ENCODE measurements at places on chromosomes 12 and 14.

- peak; percentile 68 for DNase-seq
Observed at GRCh38 chr12:69024413-69024812, 91.4 kb upstream of the CPM start.

GRCh38 chr14:22482782-22483553, 106.1 kb downstream of the DAD1 start:
- no peak for DNase-seq

GRCh38 chr12:76237086-76237701, 111.0 kb downstream of the BBS10 start:
- no peak for DNase-seq

DNA sequence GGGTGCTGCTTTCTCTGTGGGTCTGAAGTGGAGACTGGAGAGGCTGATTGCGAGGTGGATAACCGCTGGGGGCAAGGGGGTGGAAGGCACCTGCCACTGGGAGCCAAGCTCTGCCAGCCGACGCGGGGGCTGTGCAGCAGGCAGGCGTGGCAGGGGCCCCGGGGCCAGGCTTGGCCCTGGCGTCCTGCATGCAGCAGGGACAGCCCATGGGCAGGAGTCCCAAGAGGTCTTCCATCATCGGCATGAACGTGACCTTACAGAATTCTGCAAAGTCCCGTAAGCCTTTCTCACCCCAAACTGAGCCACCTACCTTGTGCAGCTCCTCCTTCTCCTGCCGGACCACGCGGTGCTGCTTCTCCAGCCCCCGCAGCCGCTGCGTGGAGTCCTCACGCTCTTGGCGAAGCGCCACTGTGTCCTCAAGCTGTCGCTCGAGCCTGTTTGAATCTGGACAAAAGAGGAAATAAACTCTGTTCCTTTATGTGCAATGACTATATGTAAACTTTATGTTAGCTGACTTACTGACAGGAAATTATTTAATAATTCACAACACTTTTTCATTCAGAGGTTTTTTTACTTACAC, 51.3 kb downstream of the AMN start:
- DNase-seq: no peak

DNA sequence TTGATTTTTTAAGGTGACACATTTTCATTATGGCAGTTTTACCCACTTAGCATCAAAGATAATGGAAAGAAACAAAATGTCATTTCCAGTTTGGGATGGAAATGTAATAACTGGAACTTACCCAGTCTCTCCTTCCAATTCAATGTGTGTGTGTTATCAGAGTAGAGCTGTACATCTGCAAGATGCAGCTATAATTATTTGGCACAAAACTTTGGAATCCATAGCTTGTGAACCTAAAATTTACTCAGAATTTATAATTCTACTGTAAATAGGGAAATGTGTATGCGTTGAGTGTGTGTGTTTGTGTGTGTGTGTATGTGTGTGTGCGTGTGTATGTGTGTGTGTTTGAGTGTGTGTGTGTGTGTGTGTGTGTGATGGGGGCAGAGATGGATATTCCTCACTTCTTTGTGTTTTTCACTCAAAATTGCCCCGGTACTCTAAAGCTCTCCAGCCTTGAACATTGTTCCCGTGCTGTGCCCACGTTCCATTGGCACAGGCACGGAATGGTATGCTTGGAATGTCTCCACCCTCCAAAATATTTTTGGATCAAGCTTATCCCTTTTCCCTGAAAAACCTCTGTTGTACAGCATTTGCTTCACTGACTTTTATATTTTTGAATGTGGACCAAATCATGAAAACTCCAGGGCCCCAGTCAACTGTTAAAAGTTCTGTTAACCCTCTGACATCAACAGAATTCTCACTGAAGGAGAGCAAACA, 150.2 kb upstream of the BMP4 start:
- no peak for DNase-seq

GRCh38 chr14:77290705-77291104, 19.7 kb upstream of the NGB start:
- peak; percentile 80 for DNase-seq

DNA sequence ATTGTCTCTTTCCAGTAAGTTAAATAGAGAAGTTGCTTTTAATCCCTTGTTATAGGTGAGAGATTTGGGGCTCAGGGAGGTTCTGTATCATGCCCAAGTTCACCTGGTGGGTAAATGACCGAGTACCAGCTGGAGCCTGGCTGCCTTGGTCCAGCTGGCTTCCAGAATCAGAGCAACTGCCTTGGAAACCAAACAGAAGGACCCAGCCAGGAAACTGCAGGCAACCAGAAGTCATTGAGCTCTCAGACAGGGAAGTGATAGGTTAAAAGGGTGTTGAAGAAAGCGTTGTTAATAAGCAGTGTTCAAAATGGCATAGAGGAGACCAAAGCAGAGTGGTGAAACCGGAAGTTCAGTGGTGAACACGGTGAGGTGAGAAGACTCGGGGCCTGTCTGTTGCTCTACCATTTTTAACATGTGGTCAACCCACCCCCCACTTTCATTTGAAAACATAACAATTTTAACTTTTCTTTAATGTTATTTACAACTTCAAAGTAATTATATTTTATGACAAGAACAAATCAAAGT, 54.9 kb downstream of the PLEKHG7 start:
- no peak for DNase-seq

DNA sequence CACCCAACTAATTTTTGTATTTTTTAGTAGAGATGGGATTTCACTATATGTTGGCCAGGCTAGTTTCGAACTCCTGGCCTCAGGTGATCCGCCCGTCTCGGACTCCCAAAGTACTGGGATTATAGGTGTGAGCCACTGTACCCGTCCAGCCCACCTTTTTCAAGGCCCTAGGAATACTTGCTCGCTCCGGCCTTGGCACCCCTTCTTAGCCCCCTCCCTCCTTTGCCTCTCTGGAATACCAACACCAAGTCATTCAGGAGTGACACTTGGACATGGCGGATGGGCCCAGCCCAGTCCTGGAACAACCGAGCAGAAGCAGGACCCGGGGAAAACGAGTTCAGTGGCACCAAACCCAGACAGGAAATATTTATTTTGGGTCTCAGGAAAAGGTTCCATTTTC, 29.1 kb downstream of the PLEKHG3 start:
- no peak for DNase-seq

DNA sequence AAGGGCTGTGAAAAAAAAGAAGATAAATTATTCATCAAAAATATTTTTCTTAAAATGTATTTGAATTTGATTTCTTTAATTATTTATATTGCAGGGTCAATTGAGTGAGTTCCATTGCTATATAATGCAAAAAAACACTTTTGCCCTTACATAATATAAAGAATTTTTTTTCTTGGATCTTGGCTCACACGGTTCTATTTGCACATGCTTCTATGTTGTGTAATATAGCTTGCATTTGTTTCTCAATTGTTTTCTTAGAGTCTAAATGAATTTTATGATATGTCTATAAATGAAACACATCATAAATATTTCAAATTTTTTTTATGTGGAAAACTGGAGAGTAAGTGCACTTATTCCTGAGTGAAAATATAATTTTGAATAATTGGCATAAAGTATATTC, 694.2 kb downstream of the SLC6A15 start:
- no peak for DNase-seq

DNA sequence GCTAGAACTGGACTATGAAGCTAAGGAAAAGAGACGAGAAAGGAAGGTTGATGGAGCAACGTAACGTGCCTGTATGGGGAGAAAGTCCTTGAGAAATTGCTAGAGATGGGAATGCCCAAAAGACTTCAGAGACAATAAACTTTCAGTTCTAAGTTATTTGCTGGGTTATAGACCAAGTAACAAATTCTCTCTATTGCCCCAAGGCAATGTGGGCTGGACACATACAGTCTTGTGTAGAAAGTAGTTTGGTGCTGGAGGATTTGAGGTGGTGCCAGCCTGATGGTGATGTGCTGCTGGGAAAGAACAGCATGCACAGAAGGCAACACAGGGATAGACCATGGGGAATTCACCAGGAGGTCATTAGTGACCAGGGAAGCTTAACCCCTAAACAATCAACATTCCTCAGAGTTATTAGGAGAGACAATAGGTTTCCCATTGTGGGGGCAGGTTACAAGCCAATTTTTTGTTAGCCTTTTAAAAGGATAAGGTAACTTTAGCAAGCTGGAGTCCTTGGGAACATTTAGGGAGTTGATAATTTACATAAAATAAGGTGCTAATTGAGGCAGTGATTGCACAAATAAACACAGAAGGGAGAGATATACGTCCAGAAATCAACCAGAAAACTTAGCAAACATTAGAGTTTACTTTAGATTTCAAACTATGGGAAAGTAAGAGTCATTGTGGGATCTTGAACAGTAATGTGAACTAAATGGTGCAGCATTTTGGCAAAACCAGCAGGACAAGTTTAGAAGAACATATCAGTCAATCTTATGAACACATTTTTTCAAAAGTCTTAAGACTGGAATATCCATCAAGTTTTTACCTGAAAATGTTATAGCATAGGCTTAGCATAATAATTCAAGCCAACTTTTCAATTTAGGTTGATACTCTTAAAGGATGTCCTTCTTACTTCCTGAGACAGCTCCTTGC, 61.4 kb downstream of the LMNTD1 start:
- DNase-seq: no peak

GRCh38 chr14:68518761-68519670, 273.9 kb downstream of the ZFP36L1 start:
- peak; percentile 80 for DNase-seq

Data from amniotic epithelial cell (primary cell).